MCF 10A (cell line): ENCODE measurements at places on chromosomes 11 and 22. TPM values are rescaled to one million over a fixed set of nuclear protein-coding genes. Genes with fewer than 3 reads are reported as not detected.

DNA sequence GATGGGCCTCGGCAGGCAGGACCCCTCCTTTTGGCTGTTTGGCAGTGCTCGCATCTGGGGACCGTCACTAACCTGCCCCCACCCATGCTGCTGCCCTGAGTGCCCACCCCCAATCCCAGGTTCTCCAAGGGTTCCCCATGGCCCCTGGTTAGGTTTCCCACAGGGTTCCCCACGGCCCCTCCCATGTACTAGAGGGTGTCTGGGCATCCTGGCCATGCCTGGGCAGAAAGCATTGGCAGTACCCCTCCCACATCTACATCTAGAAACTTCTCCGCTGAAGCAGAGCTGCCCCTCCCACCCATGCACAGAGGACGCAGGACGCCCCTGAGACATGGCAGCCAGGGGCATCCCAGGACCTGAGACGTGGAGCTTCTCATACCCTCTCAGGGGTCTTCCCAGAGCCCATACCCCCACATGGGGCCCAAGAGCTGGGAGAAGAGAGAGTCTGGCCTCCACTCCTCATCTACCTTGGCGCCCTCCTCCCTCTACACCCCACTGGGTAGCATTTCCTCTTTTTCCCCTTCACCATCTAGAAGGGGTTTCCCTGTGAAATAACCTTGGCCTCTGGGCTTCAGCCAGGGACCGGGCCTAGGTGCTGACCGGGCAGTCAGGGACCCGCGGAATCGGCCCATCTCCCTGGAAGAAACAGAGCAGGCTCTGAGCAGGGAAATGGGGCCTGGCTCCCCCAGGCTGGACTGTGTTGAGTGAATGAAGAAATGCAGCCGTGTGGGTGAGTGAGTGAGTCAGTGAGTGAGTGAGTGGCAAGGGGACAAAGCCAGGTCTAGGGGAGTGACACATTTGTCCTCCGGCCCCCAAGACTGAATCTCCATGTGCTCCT lies 987.3 kb downstream of the BRD1 start:
- H3K4me3 ChIP-seq, result no peak overlapping the region
- no peaks in the 10 kb centered on the region for H3K36me3 ChIP-seq
- no peak overlapping the region for H3K27ac ChIP-seq
- no peaks in the 10 kb centered on the region for H3K4me1 ChIP-seq

DNA sequence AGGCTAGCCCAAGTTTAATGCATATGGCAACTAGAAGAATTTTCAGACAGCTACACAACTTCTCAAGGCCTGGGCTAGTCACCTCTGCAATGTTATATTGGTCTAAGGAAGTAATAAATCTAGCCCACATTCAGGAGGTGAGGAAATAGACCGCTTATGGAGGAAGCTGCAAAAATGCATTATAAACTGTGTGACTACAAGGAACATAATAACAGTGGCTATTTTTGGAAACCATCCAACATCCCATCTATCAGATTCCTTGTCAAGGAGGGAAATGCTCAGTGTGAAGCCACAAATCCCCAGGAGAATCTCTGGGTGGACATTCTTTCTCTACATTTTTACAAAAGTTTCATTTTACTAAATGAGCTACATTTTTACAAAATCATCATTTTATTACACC lies 76.1 kb downstream of the BBOX1 start:
- H3K27me3 ChIP-seq, result no peaks in the 10 kb centered on the region
- H3K4me3 ChIP-seq, result no peak overlapping the region
- no peak overlapping the region for H3K27ac ChIP-seq
- no peaks in the 10 kb centered on the region for H3K36me3 ChIP-seq

The TRIM29 gene
- 60.9 and 93.4 TPM in 2 replicates for total RNA-seq

DNA sequence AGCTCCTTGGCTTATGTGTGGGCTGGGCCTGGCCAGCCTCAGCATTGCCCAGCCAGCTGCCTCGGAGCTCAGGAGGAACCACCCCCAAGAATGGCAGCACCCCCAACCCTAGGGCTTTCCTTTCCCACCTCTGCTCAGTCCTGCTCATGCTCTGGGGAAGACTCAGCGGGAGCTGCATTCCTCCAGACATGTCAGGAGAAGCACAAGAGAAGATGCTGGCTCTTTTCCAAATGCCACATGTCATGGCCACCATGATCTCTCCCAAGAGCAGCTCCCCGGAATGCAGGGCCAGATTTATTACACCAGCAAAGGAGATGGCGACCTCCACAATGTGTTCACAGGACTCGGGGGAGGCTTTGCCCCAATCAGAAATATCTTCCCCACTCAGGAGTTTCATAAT lies 143.7 kb downstream of the PKNOX2 start:
- H3K4me3 ChIP-seq, result no peak overlapping the region
- no peaks in the 10 kb centered on the region for H3K4me1 ChIP-seq
- H3K27ac ChIP-seq, result no peak overlapping the region
- no peaks in the 10 kb centered on the region for H3K27me3 ChIP-seq
- no peak for DNase-seq

- no peak for DNase-seq
- no peak overlapping the region for H3K4me3 ChIP-seq
- peaks cover 6% of the 10 kb centered on the region for H3K36me3 ChIP-seq
- no peaks in the 10 kb centered on the region for H3K4me1 ChIP-seq
- H3K27me3 ChIP-seq, result no peaks in the 10 kb centered on the region
These were observed 41.0 kb upstream of the PARVG start for GRCh38 chr22:44139773-44140172.

- H3K4me3 ChIP-seq, result peak overlapping the region; percentile 90
- no peaks in the 10 kb centered on the region for H3K27me3 ChIP-seq
- H3K27ac ChIP-seq, result peak overlapping the region; percentile 5
These were observed 967 bp upstream of the GALNT18 start for GRCh38 chr11:11622772-11623171.

DNA sequence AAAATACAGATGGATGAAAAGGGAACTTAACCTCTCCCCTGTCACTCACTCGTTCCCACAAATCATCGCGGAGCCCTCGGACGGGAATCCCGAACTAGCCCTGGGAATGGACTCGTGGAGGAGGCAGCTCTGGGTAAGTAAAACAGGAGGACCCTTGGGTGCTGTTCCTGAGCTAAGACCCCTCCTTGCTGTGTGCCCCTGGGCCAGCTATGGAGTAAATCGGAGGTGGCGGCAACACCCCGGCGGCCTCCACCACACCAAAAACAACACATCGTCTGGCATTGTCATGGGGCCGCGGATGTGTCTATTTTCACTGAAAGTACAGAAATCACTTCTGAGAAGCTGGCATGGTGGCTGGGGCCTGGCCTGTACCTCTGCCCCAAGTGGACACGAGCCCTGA lies 12.1 kb downstream of the CPT1A start:
- no peak overlapping the region for H3K27ac ChIP-seq
- peaks cover 25% of the 10 kb centered on the region for H3K36me3 ChIP-seq
- no peaks in the 10 kb centered on the region for H3K27me3 ChIP-seq
- no peaks in the 10 kb centered on the region for H3K4me1 ChIP-seq
- no peak overlapping the region for H3K4me3 ChIP-seq
- DNase-seq, result no peak

DNA sequence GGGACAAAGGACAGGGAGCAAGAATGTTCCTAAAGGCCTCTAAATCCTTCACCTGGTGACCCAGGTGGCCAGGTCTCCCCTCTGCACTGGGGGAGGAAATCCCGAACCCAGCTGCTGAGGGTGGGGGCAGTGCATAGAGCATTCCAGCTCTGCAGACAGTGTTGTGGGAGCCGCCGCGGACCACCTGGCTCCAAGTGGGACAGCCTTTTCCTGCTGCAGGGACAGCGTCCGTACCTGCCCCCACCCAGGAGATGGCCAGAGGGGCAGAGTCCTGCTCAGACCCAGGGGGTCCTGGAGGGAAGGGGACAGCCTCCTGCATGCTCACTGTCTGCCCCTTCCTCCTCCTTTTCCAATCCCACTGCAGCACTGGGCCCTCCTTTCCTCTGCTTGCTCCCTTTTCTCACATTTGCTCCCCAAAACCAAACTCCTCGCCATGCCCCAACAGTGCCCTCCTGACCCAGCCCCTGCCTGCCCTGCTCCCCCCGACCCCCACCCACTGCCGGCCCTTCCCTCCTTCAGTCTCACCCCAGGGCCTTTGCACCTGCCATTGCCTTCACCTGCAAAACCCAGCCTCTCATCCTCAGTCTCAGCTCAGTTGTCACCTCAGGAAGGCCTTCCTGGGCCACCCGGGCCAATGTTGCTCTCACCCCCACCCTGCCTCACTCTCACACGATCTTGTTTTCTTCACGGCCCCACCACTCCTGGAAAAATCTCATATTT lies 12.8 kb downstream of the PNPLA5 start:
- H3K27ac ChIP-seq, result no peak overlapping the region
- H3K4me1 ChIP-seq, result no peaks in the 10 kb centered on the region
- H3K4me3 ChIP-seq, result no peak overlapping the region
- H3K27me3 ChIP-seq, result peaks cover 59% of the 10 kb centered on the region
- no peaks in the 10 kb centered on the region for H3K36me3 ChIP-seq
- no peak for DNase-seq

DNA sequence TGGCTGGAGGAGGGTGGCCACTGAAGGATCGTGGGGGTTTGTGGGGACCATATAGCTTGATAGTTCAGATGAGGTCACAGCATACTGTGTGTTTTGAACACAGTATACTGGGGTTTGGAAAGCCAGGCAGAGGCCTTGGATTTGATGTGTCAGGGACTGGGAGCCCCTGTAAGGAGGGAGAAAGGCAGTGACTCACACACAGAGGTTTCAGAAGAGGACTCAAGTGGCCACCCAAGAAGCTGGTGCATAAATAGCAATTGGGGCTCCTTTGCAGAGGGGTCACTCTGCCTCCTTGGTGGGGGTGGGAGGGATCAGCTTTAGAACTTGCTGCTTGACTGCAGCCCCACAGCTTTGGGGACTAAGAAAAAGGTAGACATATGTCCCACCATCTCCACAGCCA lies 39.3 kb downstream of the SLC5A1 start:
- H3K36me3 ChIP-seq, result peaks cover 7% of the 10 kb centered on the region
- H3K4me3 ChIP-seq, result no peak overlapping the region
- peaks cover 33% of the 10 kb centered on the region for H3K27me3 ChIP-seq
- no peak overlapping the region for H3K27ac ChIP-seq
- no peaks in the 10 kb centered on the region for H3K4me1 ChIP-seq

GRCh38 chr11:111469200-111469599 lies 43.0 kb downstream of the BTG4 start:
- H3K36me3 ChIP-seq, result no peaks in the 10 kb centered on the region
- H3K27ac ChIP-seq, result no peak overlapping the region
- peaks cover 10% of the 10 kb centered on the region for H3K4me1 ChIP-seq

- H3K4me3 ChIP-seq, result no peak overlapping the region
- no peak for DNase-seq
- H3K36me3 ChIP-seq, result peaks cover 11% of the 10 kb centered on the region
- peaks cover 25% of the 10 kb centered on the region for H3K4me1 ChIP-seq
These were observed 11.1 kb downstream of the SIPA1 start for GRCh38 chr11:65648997-65649493.

- peaks cover 11% of the 10 kb centered on the region for H3K27me3 ChIP-seq
- no peak overlapping the region for H3K27ac ChIP-seq
- no peak overlapping the region for H3K4me3 ChIP-seq
- H3K36me3 ChIP-seq, result no peaks in the 10 kb centered on the region
- H3K4me1 ChIP-seq, result peaks cover 6% of the 10 kb centered on the region
These were observed 202.9 kb downstream of the GRIK4 start for GRCh38 chr11:120714438-120714837.
